Stimulated activated CD4-positive, alpha-beta T cell treated with anti-CD3 and anti-CD28 coated beads, Interleukin-1b, Interleukin-23, amount 100 ng/mL, for 48 hours (primary cell): ENCODE measurements at places on chromosomes 16 and 17.

DNA sequence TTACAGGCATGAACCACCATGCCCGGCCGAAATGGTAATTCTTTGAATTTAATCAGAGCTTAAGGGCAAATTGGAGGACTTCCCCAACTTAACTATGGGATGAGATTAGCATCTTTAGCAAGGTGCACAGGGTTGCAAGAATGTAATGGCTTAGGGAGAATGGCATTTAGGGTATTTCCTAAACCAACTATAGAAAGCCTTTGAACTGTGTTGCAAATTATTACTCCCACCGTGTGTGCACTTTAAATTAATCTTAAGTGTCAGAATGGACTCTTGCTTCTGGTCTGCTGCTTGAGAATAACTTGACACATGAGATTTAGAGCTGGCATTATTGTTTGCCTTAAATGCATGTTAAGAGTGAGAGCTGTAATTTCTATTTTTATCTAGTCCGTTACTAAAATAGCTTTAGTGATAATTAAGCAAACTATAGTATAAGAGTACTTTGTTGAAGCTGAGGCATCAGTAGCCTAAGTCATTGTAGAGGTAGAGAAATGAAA lies 59.8 kb downstream of the TUBD1 start:
- DNase-seq: no peak

- DNase-seq: no peak
Observed at GRCh38 chr16:48542020-48542473, 67.9 kb downstream of the N4BP1 start.

- DNase-seq: no peak
Observed at GRCh38 chr16:85174871-85175723, 62.8 kb upstream of the CIBAR2 start.

DNA sequence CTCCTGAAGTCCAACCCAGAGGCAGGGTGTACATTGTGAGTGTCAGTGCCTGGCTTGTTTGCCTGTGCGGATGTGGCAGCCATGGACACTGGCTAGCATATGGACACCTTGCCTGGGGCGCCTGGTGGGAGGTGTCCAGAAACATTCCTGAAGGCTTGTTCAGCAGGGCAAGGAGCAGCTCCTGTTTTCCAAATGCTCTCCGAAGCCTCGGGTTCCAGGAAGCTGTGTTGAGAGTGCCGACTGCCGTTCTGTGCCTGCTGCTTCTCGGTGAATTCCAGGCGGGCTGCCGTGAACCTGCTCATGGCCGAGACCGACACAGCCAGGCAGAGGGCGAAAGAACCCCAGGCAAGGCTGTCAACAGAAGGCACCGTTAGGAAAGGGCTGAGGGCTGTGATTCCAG lies 10.9 kb upstream of the DHRS7C start:
- DNase-seq: no peak

- no peak for DNase-seq
Observed at GRCh38 chr17:50924800-50925199, 58.6 kb upstream of the TOB1 start.

- DNase-seq: no peak
Observed at GRCh38 chr17:36085765-36086164, 4.2 kb downstream of the CCL3 start.

DNA sequence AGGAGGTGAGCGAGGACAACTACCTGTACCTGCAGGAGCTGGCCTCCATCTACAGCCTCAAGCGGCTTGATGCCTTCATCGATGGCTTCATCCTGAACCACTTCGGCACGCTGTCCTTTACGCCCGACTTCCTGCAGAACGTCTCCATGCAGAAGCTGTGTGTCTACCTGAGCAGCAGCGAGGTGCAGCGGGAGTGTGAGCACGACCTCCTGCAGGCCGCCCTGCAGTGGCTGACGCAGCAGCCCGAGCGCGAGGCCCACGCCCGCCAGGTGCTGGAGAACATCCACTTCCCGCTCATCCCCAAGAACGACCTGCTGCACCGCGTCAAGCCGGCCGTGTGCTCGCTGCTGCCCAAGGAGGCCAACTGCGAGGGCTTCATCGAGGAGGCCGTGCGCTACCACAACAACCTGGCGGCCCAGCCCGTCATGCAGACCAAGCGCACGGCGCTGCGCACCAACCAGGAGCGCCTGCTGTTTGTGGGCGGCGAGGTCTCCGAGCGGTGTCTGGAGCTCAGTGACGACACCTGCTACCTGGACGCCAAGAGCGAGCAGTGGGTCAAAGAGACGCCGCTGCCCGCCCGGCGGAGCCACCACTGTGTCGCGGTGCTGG lies 9.0 kb downstream of the KLHL36 start:
- no peak for DNase-seq

DNA sequence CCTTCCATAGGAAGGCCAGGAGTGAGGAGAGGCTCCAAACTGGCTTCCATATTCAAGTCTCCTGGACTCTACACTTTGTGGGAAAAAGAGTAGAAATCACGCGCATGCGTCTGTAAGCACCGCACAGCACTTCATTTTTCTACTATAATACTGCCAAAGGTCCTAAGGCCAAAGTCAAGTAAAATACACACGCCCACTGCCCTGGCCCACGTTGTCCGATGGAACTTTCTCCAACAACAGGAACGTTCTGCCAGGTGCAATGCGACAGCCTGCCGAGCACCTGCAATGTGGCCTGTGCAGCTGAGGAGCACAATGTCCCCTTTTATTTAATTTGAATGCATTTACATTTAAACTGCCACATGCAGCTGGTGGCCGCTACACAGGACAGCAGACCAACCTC lies 23.5 kb downstream of the DNASE1 start:
- no peak for DNase-seq

- DNase-seq: no peak
Observed at GRCh38 chr16:87507351-87508069, 14.7 kb upstream of the ZCCHC14 start.

GRCh38 chr16:9068886-9069285 lies 22.6 kb upstream of the HAPSTR1 start:
- DNase-seq: no peak

DNA sequence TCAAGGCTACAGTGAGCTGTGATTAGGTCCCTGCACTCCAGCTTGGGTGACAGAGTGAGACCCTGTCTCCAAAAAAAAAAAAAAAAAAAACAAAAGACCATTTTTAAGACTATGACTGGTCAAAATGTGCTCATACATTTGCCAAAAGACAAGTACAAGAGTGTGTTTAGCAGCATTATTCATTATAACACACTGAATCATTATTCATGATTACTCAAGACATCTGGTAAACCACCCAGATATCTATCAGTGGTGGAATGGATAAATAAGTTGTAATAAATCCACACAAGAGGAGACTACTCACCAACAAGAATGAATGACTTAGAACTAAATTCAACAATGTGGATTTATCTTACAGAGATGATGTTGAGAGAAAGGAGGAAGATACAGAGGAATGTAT lies 716.3 kb downstream of the MAF start:
- DNase-seq: no peak
